ENCODE measurements at places on chromosomes 13 and 19. TPM values are rescaled to one million over a fixed set of nuclear protein-coding genes. Genes with fewer than 3 reads are reported as not detected.

VAV1 gene
- total RNA-seq: 68.9 TPM

COMMD6 gene
- 120 TPM for total RNA-seq

PEAK3 gene
- total RNA-seq: 0.18 TPM

TMEM150B gene
- total RNA-seq: 0.46 TPM

C19orf67 gene
- total RNA-seq: 0.75 TPM

MKNK2 gene
- total RNA-seq: 161 TPM
